ENCODE measurements at places on chromosomes 5 and 9. TPM values are rescaled to one million over a fixed set of nuclear protein-coding genes. Genes with fewer than 3 reads are reported as not detected.

GRCh38 chr5:145834554-145834916 lies 607 bp downstream of the PRELID2 start:
- DNase-seq = no peak

- no peak for DNase-seq
These were observed 13.9 kb upstream of the BNC2 start for GRCh38 chr9:16884373-16884772.

- DNase-seq = no peak
These were observed 12.1 kb upstream of the BOD1 start for GRCh38 chr5:173628501-173628900.

Gene IL33
- 32.2 TPM for polyA plus RNA-seq

DNA sequence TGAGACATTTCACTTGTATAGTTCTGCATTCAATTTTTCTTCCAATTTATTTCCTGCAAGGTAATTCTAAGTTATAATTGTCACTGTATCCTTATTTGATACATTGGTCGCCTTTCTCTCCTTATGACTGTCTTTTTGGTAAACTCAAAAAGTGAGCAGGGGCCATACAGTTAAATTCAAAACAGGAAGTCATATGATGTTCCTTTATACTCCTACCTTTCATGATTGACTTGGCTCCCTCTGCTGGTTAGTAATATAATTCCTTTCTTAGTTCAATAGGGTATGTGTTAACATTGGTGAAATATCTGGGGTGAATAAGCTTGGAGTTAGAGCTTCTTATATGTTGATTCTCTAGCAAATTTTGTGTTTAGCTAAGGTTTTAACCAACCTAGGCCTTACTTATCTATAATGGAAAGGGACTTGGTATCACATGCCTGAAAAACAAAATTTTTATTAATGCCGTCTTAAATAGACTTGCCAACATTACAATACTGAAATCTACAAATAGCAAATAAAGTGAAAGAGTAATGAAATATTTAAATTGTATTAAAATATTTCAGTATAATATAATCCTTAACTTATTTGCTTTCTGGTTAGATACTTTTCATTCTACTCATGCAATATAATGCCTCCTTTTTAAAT lies 6.0 kb upstream of the NIPBL start:
- DNase-seq = no peak

DNA sequence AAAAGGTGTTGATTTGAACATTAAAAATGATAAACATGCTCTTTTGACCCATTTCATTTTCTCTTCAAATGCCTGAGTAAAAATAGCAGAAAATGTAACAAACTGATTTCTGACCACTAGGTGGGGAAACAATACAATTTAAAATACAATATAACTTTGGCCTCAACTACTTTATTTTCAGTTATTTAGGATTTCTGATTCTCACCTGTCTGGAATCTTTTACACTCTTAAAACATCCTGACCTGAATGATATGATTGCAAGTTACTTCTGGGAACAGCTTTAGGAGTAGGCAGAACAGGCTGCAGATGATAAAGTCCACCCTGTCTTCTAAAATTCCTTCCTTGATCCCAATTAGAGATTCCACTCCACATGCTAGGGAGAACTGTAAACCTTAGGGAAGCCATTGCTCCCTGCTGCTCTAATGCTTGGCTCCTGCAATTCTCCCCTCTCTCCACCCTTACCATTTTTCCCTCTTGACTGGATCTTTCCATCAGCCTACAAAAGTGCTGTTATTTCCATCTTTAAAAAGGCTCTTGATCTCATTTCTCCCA lies 70.3 kb downstream of the FYB1 start:
- DNase-seq = no peak

DNA sequence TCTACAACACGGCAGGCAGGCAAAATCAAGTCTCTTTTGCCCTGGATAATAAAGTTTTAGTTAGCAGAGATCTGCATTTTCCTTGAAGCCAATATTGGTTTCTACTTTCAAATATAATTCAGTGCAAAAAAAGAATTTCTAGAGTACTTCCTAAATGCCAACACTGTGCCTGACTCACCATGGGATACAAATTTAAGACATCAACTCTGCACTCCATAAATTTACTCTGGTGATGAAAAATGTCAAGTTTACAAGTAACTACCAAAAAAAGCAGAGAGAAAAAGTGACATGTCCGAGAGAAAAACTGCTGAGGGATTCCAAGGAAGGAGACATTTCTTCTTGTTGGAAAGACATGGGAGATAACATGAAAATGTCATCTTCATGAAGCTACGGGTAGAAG lies 119.7 kb downstream of the RAPGEF6 start:
- no peak for DNase-seq

Gene DAB2IP
- 13.2 TPM for polyA plus RNA-seq

GRCh38 chr5:100852988-100853449 lies 50.1 kb downstream of the ST8SIA4 start:
- DNase-seq = no peak

DNA sequence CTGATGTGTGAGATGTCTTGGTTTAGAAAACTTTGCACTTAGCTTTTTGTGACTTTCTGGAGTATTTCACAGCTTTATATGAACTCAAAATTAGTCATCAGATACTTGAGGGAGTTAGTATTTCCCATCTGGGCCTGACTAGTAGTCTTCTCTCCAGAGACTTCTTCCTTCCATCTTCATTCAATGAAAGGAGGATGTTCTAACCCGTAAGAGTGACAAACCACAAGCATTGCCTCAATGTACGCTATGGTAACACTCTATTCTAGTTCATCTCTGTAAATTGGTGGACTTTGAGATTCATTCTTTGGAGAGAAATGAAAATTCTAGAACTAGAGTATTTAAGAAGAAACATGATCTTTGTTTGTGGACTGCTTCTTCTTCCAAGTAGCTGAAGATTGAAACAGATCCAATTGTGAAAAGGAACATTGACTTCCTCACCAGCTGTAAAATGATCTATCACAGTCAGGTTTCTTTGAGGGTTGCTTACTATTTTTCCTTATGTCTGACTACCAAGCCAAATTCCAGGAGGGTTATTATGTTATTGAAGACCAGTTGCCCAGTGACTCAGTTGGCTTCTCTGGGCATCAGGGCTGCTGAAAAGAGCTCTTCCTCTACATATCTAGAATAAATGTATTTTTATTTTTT lies 157.6 kb downstream of the SLC12A2 start:
- DNase-seq = no peak

GRCh38 chr9:27924502-27924901 lies 351.2 kb upstream of the C9orf72 start:
- DNase-seq = no peak

DNA sequence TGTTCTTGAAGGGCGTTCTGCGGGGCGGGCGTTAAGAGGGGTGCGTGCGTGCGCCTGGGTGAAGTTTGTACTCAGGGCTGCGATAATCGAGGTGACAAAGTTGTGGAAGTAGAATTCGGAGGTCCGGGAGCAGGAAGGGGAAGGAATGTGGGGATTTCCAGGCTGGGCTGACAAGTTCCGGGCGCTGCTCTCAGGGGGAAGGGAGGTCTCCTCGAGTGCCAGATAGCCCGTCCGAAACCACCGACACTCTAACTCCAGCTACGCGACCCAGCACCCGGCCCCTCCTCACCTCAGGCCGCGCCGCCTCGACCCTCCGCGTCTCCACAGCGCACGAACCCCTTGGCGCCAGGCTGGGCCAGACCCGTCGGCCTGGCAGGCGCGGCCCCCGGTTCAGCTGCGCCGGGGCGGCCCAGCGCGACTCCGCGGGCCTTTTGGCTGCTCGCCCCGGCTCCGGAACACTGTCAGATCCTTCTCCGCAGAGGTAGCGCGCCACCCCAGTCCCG lies at the start of gene IL6ST:
IL6ST (minus strand) TSS at position 469 of the 503 bp plus-strand sequence. CDS start 18,685 bp downstream, outside the sequence.
- no peak for DNase-seq

DNA sequence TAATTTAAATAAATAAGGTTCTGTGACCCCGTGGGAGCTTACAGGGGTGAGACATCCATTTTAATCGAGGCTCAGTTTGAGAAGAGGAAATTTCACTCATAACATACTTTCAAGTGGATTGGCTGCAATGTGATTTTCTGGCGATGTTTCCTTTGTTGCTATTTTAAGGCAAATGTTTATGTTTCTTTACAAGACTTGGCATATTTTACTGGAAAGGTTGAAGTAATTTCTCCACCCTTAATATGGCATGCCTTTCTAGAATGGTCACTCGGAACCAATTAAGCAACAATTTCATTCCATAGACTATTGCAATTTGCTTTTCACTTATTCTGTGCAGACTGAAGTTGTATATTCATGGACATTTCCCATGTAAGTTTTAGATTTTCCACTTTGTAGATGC lies 438.0 kb upstream of the WWC1 start:
- DNase-seq = no peak

DNA sequence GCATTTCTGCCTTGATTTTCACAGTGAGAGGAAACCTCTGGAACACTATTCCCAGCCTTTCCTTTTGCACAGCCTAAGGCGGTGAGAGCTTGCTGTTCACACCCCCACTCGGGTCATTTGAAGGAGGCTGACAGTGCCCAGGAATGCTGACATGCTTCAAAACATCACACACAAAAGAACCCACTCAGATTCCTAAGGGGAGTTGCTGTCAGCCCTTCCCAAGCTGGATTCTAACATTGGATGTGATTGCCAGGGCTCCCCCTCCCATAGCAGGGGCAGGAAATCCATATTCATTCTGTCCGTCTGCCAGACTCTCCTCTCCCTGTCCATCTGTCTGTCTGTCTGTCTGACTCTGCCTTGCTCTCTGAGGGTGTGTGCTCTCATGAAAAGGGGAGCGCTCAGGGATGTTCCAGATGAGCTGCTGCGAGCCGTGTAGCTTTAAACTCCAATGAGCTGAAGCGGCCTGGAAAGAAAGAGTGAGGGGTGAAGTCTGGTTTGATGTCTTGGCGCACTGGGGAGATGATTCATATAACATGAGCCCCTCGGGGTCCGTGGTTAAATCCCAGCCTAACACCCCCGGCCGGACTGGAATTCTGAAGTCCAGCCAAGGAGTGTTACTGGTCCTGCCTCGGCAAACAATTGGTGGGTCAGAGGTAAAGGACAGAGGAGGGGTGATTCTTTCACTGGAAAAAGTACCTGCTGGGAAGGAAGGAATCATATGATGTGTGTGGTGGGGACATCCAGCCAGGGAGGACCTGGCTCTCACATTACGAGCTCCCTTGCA lies 517.0 kb downstream of the CCDC171 start:
- DNase-seq = no peak

Gene SLC25A48
- not detected for polyA plus RNA-seq

GRCh38 chr9:114117996-114118830 lies 19.1 kb upstream of the KIF12 start:
- DNase-seq = no peak

- DNase-seq = peak; percentile 90
These were observed 99.4 kb downstream of the C5orf15 start for GRCh38 chr5:133868946-133869518.

GRCh38 chr5:172091956-172092732 lies 85.7 kb upstream of the FBXW11 start:
- DNase-seq = no peak

DNA sequence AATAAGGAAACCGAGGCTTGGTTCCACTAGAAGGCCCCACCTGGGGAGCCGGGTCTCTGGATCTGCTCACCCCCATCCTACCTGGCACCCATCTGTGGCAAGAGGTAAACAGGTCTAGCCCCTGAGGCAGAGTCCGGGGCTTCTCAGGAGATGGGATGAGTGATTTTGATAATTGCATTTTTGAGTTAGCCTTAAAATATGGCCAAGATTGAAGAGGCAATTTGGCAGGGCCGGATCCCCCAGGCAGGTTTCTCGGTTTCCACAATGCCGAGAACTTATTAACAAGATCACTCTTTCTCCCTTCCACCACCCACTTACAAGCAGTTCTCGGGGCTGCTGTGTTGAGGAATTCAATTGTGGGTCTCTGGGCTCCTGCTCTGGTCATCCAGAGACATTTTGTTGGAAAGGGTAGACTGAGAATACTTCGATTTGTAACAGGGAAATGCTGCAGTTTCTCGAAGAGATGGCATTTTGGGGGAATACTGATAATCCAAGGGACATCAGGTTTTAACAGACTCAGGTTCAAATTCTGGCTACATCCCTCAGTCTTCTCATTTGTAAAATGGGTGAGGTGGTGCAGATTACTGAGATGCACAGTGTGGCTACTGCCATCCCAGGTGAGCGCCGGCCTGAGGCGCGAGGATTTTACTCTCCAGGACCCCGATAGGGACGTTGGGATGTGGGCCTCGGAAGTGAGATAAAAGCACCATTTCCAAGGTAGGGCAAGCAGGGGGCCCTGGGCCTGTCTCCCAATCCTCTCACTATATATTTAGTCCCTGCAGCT lies 194.2 kb downstream of the CDK5RAP2 start:
- DNase-seq = no peak

DNA sequence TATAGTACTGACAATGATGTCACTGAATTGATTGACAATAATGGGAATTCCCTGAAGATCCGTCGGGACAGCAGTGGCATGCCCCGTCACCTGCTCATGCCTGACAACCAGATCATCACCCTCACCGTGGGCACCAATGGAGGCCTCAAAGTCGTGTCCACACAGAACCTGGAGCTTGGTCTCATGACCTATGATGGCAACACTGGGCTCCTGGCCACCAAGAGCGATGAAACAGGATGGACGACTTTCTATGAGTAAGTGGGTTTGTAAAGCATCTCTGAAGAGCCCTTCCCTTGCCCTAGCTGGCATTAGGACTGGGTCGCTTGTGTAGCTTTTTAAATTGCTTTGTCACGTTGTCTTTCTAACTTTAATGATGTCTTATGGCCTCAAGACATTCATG lies 72.7 kb upstream of the WWC1 start:
- DNase-seq = no peak

DNA sequence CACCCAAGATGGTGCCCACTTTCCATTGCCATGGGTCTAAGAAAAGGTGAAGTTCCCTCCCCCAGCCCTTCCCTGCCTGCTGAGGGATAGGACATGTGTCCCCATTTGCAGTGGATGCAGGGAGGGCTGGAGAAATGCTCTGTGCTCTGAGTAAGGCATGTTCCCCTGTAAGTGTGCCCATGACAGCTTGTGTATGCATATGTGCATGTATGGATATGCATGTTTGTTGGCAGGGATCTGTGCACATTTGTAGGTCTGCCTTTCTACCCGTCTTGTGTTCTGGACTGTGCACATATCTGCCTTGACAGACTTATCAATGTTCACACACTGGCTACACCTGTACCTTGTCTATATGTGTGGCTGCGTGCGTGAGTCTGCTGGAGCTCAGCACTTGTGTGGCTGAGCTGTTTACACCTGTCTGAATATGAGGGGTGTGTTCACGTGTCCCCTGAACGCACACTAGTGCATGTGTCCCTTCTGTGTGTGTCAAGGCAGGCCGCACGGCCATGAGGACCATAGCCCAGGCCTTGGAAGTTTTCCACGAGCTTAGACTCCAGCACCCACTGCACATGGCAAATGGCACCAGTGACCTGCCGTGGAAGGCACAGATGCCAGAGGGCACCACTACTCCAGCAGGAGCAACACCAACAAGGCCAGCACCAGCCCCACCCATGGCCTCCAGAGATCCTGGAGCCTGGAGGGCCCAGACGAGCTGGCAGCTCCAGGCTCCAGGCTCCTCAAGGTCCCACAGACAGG lies 27.4 kb upstream of the TTLL11 start:
- no peak for DNase-seq

- DNase-seq = no peak
These were observed 19.0 kb downstream of the DYNC2I2 start for GRCh38 chr9:128637656-128638055.

Gene RETREG1
- polyA plus RNA-seq = 3.8 TPM

All from adrenal gland (tissue), 19 donors.